ENCODE measurements at places on chromosomes 5 and 9.

GRCh38 chr9:84711936-84712335 is 42.4 kb downstream of the NTRK2 start:
- no peak for DNase-seq

- no peak for DNase-seq
Observed at GRCh38 chr9:126395439-126396212, 69.0 kb downstream of the MVB12B start.

DNA sequence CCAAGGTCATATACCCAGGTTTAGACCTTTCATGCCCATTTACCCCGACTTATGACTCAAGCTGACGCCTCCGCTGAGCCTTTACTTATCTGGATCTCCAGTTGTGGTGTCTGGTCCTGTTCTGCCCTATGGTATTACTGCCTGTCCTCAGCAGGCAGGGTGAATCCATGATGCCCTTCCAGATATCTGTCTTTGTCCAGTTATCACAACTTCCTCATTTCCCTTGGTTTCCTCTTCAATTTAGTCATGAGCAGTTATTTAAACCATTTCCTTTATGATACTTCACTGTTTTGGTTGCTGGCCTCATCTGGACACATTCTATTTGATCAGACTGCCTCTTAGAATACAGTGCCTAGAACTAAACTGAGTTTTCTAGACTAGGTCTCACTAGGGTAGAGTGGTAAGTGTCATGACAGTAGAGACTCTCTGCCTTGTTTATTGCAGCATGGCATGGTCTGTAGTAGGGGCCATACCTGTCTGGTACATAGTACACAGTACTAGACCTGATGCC is 93.3 kb downstream of the MELK start:
- DNase-seq, result no peak

- DNase-seq, result no peak
Observed at GRCh38 chr5:145689235-145689634, 145.9 kb downstream of the PRELID2 start.

DNA sequence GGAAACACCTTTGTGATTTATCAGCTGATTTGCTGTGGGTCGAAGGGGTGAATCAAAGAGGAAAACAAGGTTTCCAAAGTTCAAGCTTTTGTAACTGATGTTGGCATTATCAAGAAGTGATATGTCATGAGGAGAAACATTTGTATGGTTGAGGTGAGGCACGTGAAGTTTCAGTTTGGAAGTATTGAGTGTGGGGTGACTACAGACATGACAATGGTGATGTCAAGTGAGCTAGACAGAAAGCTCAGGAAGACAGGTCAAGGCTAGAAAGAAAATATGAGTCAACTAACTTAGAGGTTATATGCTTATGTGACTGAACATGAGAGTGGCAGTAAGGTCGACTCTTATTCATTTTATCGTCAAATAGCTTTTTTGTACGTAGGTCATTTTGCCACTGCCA is 99.1 kb downstream of the RAB3C start:
- no peak for DNase-seq

- DNase-seq, result no peak
Observed at GRCh38 chr9:108017671-108018070, 528.1 kb upstream of the KLF4 start.

DNA sequence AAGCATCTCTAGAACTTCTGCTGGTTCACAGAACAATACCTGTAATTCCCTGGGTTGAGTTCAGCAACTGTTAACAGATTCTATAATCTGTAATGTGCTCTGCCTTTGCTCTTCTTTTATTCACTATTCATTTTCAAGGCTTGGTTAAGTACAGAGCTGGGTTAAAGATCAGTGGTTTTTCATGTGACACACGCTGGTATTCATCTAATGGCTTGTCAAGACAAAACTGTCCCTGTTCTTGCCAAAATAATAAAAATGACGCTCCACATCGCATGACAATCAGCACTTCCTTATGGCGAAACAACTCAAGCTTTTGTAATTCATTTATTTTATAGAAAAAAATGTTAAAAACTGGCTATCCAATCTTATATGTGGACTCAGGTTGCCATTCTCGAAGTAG is 137.9 kb downstream of the BNC2 start:
- no peak for DNase-seq
